ENCODE measurements at places on chromosomes 3 and 15.

DNA sequence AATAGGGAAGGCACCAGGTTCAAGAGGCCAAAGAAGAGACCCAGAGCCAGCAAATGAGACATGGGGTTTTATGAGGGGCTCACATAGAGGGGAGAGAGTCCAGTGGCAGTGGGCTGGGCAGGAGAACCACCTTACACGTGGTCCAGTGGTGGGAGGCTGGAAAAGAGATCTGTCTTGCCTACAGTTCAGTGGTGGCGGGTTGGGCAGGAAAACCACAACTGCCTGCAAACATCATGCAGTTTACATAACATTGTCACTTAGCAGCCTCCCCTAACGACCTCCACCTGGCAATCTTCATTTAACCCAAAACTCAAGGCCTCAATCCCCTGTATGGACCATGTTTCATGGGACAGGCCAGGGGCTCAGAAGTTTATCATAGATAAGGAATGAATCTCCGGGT, 29.1 kb downstream of the CRYGS start:
- DNase-seq: no peak

DNA sequence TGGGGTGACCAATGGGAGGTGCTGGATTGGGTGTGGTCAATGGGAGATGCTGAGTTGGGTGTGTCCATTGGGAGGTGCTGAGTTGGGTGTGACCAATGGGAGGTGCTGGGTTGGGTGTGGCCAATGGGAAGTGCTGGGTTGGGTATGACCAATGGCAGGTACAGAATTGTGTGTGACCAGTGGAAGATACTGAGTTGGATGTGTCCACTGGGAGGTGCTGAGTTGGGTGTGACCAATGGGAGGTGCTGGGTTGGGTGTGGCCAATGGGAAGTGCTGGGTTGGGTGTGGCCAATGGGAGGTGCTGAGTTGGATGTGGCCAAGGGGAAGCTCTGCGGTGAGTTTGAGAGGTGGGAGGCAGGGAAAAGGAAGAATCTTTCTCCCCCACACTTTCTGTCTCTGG, 250.0 kb upstream of the PROK2 start:
- DNase-seq: no peak

GRCh38 chr15:39976291-39977274, 42.7 kb downstream of the EIF2AK4 start:
- no peak for DNase-seq

GRCh38 chr3:14605744-14606143, 45.8 kb upstream of the CCDC174 start:
- no peak for DNase-seq

GRCh38 chr3:17891139-17891856, 148.9 kb upstream of the TBC1D5 start:
- no peak for DNase-seq

DNA sequence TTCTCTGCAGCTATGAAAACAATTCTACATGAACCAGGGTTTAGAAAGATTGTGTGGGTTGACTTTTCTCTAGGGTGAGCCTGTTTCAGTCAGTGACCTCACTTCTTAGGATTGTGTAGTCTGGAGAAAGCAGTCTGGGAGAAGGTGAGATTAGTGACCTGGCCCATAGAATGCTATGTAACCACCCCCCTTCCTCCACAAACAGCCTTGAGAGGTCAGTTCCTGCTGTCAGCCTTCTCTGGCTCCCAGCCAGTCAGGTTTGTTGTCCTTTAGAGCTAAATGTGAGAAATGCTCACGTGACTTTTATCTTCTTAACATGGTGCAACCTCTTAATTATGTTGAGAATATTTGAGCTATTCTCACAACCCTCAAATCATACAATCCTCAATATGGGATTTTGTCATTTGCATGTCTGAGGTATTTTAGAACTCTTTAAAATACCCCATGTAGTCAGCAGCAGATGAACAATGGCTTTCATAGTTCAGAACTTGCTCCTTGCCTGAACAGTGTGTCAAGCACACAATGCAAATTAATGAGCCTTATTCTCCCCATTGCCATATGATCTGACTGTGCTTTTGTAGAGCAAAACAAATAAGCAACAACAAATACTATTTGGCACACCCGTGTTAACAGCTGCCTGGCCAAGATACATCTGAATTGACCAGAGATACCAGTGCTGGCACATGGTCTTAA, 311.6 kb downstream of the CNTN6 start:
- DNase-seq: no peak

GRCh38 chr3:149688122-149688757, 30.4 kb upstream of the WWTR1 start:
- no peak for DNase-seq

- DNase-seq: no peak
Measured at GRCh38 chr15:81327516-81327915, 3.6 kb upstream of the STARD5 start.

All from activated CD8-positive, alpha-beta memory T cell treated with anti-CD3 and anti-CD28 coated beads for 4 hours (primary cell).